ENCODE measurements at places on chromosomes 12 and 14.

GRCh38 chr14:56738020-56738419 is 72.3 kb downstream of the OTX2 start:
- no peak for DNase-seq

- no peak for DNase-seq
Measured at GRCh38 chr12:24478254-24478653, 470.6 kb downstream of the BCAT1 start.

DNA sequence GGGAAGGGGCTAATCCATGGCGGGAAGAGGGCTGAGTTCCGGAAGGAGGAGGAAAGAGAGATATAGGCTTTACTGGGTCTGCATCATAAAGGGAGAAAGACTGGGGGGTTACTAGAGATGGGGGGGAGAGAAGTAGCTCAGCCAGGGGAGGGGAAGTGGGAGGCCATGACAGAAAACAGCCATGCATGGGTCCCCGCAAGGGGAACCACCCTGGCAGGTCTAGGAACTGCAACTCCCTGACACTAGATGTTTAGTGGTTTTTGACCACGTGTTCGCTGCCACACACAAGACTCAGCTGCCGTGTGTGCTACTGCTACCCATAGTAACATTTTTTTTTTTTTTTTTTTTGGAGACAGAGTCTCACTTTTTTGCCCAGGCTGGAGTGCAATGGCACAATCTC is 145.0 kb downstream of the RIMBP2 start:
- no peak for DNase-seq

- DNase-seq, result no peak
Measured at GRCh38 chr12:50934981-50935807, 17.1 kb upstream of the HIGD1C start.

DNA sequence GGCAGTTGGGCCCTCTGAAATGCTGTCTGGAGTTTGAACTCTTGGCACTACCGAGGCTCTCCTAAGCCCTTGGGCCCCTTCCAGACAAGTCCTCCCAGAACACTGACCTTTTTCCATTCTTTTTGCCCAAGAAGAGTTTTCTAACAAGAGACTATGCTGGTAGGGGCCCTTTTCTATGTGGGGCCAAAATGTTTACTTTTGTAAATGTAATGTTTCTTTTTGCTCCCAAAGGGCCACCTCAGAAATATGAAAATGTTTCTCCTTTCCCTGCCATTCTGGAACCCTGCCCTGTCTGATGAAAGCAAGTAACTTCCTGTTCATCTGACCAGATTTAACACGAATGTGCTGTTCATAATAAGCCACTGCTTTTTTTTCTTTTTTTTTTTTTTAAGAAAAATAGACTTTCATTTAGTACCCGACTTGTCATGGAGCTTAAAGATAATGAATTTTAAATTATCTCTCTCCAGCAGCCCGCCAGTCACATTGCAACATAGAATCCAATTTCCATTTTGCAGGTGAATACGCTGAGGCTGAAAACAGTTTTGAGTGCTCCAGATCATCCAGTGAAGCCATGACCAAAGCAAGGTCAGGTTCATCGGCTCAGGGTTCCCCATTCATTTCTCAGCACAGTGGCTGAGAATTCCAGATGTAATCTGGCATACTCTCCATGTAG is 169.9 kb downstream of the DPF3 start:
- no peak for DNase-seq

- DNase-seq, result no peak
Measured at GRCh38 chr14:44763356-44763755, 198.4 kb downstream of the KLHL28 start.

DNA sequence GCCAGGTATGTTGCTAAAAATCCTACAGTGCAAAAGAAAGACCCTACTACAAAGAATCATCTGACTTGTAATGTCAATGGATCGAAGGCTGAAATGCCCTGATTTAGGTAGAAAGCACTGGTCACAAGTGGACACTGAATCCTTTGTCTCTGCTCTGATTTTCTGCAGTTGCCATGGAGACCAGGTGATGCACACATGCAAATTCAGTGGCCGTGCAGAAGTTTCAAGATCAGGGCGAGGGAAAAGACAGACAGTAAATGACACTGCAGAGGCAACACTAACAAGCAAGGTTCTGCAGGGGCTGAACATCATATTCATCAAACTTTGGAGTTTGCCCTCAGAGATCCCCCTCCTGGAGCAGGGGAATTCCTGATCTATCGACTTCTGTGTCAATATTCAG is 370.3 kb upstream of the TMEM132C start:
- DNase-seq, result no peak

DNA sequence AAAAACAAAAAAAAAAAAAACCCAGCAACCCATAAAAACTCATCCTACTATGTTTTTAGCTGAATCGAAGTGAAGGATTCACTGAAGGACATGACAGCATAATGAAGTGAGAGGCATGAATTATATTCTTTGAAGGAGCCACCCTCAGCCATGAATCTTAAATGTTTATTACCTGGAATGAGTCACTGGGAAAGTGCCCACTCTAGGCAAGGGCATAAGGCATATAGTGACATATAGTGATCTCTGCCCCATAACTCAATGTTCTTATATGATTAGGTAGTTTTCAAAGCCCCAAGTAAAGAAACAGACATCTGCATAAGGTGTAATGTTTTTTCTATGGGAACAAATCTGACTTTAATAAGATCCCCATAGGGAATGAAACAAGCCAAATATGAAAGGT is 79.9 kb downstream of the MDGA2 start:
- no peak for DNase-seq

GRCh38 chr12:78473136-78473535 is 391.4 kb upstream of the SYT1 start:
- DNase-seq, result no peak

GRCh38 chr12:27257104-27257843 is 13.2 kb downstream of the STK38L start:
- DNase-seq, result no peak

- DNase-seq, result no peak
Measured at GRCh38 chr12:57250541-57250940, 446 bp downstream of the STAC3 start.

DNA sequence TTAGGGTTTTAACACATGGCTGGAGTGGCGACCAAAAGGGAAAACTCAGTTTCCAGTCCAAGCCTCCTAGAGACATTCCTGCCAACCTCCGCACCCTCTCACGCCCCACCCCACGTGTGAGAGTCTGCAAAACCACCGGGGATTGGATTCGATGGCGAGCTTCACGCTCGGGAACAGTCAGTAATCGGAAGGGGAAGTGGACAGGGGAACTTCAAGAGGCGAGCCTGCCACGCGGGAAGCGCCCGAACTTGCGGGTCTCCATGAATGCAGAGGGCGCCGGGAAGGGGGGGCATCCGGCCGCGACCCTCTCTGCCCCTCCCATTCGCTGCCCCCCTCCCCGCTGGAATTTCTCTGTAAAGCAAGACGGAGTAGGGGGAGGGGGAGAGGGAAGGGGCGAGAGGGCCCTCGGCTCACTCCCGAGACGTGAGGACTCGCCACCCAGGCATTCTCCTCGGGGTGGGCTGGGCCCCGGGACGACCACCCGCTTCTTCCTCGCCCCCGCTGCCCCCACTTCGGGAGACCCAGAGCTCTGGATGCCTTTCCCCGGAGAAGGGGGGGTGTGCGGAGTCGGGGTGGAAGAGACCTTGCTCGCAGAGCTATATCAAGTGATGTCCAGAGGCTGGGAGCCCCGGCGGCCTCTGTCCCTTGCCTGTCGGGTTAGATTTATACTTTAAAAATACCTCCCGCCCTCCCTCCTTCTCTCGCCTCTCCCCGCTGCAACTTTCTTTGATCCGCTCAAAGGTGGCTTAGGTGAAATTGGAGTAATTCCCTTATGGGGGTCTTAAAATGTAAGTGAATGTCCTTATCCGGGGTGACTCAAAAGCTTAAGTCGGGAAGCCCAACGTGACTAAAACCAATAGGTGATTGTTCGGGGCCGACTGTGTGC is 2.5 kb upstream of the CCND2 start:
- no peak for DNase-seq

GRCh38 chr12:122981036-122981471 is 573 bp downstream of the ARL6IP4 start:
- no peak for DNase-seq
